ENCODE measurements at places on chromosomes 2 and 18.

DNA sequence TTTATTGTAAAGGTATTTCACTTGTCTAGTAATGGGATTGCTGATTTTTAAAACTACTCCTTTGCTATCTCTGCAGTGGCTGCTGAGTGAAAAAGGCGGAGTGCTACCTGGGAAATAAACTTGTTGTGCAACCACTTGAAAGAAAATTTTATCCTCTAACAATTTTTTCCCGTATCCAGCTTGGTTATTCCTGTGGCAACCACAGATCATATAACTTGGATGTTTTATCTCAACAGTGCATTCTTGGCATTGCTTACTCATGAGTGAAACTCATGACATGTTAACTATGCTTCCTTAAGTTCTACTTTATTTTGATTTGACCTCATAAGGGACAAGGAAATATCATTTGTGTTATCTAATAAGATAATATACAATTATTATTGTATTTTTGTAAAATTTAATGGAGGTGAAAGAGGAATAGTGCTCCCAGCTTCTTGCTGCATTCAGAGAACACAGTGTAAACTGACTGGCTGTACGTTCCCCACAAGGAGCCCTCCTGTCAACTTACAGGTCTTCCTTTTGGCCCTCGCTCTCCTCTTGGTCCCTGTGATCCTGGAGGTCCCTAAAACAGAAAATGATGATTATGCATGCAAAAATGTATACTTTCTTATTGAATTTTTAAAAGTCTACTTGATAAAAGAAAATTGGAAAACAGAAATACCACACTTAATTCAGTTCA, 82.7 kb downstream of the COL5A2 start:
- no peak for DNase-seq

DNA sequence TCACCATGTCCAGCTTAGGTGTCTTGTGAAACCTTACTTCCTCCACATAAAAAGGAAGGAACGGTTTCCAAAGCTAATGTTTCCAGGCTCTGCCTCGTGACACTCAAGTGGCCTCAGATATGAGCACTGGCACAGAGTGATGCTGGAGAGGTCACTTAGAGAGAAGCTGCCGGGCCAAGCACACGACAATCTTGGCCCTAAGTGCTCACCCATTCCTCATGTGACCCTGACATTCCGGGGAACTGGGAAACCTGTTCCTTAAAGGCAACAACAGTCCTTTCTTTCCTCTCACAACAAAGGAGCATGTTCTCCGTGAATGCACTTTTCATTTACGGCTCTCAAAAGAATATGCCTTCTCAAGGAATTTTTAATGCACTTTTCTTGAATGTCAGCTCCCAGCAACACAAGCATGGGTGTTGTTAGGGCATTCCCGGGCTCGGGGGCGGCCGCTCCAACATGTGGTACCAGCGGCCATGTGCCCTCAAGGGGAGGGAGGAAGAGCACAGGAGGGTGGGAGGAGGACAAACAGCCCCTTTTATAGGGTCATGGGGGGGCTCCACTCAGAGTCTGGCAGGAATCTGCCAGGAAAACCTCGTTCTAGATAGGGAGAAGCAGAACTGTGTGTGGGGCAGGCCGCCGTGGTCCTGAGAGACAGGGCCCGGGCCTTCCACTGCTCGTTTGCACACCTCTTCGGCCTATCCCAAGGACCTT, 118.6 kb downstream of the MBP start:
- no peak for DNase-seq

DNA sequence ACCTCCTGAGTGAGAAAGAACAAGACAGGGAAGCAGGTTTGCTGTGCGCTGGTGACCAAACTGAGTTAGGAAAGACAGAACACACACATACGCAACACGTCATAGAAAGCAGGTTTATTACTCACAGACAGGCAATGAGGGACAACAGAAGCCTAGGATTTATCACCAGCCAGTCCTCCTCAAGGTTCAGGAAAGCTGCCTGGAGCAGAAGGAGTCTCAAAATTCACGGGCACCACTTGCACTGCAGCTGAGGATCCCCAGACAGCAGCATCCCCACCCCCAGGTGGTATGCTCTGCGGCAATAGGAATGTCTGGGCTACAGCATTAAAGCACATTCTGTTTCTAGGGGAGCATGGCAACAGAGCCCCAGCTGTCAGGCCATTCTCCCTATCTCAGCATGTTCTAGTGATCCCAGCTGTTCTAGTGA, 284.4 kb upstream of the RGPD4 start:
- no peak for DNase-seq

DNA sequence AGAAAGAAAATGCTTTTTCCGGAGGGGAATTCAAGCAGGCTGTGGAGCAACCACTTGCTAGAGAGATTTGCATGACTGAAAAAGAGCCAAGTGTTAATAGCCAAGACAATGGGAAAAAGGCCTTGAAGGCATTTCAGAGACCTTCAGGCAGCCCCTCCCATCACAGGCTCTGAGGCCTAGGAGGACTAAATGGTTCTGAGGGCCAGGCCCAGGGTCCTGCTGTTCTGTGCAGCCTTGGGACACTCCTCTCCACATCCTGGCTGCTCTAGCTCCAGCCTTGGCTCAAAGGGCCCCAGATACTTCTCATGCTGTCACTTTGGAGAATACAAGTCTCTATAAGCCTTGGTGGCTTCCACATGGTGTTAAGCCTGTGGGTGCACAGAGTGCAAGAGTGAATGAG, 81.8 kb downstream of the B3GNT2 start:
- no peak for DNase-seq

GRCh38 chr2:96819876-96820511, 3.9 kb downstream of the CNNM3 start:
- no peak for DNase-seq

- DNase-seq: no peak
Measured at GRCh38 chr2:198973181-198973580, 484.6 kb downstream of the SATB2 start.

- no peak for DNase-seq
Measured at GRCh38 chr2:9805435-9806297, 37.6 kb upstream of the TAF1B start.

DNA sequence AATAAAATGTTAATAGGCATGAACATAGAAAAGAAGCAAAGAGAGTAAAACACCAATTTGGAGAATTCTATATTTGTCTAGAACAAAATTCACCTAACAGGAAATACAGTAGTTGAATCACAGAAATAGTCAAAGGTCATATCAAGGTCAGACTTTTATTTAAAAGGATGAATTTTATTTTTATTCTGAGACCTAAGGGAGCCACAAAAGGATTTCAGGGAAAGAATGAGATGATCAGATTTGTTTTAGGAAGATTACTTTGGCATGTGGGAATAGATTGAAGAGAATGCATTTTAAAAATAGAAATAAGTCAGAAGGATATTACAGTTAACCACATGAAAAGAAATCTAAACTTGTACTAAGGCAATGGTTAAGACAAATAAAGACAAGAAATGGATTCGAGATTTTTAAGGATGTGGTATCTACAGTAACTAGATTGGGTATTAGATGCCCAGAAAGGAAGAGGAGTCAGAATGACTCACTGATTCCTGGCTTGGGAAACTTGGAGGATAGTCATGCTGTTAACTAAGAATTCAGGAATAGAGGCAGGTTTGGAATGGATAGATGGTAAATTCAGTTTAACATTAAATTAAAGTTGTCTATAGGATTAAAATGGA, 56.0 kb downstream of the METTL4 start:
- DNase-seq: no peak

DNA sequence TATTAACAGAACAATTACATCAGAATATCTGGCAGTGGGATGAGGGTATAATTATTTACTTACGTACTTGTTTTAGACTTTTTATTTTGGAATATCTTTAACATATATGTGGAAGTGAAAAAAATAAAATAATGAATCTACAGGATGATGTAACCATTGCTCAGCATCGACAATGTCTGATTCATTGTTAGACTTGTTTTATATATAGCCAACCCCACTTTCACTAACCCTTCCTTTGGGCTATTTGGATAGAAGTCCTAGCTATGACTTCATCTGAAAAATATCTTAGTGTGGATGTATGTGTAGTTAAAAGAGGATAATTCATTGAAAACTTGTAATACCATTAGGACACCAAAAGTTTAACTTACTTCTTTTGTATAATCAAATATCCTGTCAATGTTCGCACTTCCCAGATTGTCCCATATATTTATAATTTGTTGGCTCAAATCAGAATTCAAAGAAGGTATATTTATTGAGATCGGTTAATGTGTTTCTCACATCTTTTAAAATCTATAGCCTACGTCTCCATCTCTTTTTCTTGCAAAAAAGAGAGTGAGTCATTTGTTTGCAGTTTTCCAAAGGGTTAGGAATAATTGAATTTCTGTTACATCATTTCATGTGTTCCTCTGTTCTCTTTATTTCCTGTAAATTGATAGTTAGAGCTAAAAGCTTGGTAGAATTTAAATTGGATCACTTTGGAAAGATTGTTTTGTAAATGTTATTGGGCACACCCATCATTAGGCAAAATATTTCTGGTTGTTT, 506.1 kb upstream of the FAM98A start:
- DNase-seq: no peak

DNA sequence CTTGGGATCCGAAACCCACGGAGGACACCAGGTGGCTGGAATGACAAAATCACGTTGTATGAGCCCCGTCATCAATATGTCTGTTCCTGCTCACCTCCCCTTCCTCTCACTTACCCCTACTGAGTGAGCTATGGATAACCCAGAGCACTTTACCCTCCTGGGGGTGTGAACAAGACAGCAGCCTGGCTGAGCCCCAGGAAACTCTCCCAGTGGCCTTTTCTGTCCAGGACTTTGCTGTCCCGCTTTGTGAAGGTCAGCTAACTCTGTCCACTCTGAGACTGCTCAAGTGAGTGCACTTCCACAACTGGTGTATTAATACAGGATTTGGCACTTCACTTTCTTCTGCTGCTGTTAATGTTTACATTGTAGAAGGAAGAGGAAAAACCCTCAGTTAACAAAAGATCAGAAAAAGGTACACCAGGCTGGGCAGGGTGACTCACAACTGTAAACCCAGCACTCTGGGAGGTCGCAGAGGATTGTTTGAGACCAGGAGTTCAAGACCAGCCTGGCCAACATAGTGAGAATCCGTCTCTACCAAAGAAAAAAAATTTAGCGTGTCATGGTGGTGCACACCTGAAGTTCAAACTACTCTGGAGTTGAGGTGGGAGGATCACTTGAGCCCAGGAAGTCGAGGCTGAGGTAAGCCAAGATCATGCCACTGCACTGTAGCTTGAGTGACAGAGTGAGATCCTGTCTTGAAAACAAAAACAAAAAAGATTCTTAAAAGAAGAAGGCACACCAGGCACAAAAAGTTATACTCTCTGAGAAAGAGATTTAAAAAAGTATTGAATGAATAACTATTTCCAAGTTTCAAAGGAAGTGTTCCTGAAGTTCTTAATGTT, 90.3 kb downstream of the CLHC1 start:
- no peak for DNase-seq
